ENCODE measurements at places on chromosomes 12 and 14.

GRCh38 chr12:104631867-104632266 is 175.1 kb downstream of the CHST11 start:
- DNase-seq = no peak

- no peak for DNase-seq
Measured at GRCh38 chr12:123559468-123559867, 24.9 kb upstream of the TMED2 start.

DNA sequence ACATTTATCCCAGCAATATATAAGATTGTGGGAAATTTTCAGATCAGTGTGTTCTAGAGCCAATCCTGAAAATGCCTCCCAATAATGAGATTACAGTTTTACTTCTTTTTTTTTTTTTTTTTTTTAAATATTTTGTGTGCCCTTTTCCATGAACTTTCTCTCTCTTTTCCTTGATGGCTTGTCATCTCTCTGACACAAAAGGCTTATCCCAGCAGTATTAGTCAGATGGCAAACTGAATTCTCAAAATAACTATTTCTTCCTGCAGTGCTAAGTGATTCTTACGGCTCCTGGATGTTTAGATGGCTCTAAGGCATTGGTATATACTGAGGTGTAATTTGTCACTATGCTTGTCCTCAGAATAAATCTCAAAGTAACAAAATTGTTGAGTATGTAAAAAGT is 86.7 kb downstream of the LRP6 start:
- DNase-seq = no peak

- DNase-seq = no peak
Measured at GRCh38 chr12:63841571-63841970, 2.9 kb upstream of the SRGAP1 start.
